ENCODE measurements at places on chromosomes 4 and X.

DNA sequence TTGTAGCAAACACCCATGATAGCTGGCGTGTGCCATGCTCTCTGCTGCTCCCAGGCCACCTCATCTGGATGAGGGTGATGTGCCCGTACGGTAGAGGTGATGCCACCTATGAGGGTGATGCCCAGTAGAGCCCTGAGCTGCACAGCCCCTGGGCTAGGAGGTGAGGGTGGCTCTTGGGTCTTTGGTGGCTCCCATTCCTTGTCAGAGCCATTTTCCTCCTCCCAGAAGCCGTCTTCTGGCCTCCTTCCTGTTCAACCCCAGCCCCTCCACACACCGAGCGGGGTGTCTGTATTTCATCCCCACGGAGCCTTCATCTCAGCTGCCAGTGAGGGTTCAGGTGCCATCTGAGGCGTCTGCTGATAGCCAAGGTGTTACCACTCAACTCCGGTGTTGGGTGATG lies 12.0 kb upstream of the TNIP2 start:
- no peak for DNase-seq

DNA sequence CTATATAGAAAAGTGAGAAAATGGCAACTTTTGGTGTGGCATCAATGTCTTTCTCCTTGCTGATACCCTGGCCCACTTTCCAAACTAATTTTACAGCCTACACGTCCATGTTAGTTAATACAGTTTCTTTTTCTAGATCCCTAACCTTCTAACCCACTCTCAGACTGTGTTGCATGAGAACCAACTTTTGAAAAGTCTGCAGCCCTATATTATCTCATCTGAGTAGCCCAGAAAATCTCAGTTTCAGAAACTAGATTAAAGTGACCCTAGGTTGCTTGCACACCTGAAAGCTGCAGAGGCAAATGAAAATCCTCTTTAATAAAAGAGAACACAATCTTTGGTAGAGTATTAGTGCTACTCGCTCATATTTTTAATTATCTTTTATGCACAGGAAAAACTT lies 371.6 kb upstream of the EMCN start:
- no peak for DNase-seq

DNA sequence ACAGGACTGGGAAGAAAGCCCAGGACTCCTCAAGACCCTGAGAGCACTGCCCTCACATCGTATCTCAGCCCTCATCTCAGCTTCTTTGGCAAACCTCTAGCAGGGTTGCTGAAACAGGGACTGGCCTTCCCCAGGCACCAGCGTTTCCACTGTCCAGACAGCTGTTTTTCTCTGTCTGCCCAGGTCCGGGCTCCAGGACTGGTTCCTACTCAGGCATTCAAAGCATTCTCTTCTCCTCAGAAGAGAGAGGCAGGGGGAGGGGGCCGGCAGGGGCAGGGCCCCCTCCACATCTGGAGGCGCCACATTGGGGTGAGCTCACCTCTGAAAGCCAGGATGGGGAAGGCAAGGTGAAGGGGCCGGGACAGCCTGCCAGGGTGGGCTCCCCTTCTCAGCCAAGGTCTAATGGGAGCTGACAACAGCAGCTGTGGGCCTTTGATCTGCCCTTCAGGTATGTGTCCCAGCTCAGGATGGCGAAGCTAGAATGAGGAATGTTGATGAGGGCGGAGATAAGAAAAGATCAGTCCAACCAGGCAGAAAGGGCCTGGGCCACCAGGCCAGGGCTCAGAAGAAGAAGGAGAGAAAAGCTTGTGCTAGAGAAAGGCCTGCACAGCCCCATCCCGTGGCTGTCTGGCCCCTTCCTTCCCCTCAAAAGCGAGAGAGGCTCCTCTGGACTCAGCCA lies 60.4 kb downstream of the PJA1 start:
- DNase-seq: no peak

GRCh38 chr4:11428899-11429698 lies 405 bp upstream of the HS3ST1 start:
- peak; percentile 58 for DNase-seq
